Choroid plexus epithelial cell (primary cell): ENCODE measurements at places on chromosomes 16 and 17.

- DNase-seq = no peak
Observed at GRCh38 chr17:81193470-81194224, 27.6 kb upstream of the AATK start.

GRCh38 chr16:27756206-27756970, 206.4 kb downstream of the KATNIP start:
- no peak for DNase-seq

- no peak for DNase-seq
Observed at GRCh38 chr17:9941305-9941704, 36.2 kb upstream of the RCVRN start.

- DNase-seq = no peak
Observed at GRCh38 chr17:39607057-39607850, 466 bp downstream of the NEUROD2 start.

DNA sequence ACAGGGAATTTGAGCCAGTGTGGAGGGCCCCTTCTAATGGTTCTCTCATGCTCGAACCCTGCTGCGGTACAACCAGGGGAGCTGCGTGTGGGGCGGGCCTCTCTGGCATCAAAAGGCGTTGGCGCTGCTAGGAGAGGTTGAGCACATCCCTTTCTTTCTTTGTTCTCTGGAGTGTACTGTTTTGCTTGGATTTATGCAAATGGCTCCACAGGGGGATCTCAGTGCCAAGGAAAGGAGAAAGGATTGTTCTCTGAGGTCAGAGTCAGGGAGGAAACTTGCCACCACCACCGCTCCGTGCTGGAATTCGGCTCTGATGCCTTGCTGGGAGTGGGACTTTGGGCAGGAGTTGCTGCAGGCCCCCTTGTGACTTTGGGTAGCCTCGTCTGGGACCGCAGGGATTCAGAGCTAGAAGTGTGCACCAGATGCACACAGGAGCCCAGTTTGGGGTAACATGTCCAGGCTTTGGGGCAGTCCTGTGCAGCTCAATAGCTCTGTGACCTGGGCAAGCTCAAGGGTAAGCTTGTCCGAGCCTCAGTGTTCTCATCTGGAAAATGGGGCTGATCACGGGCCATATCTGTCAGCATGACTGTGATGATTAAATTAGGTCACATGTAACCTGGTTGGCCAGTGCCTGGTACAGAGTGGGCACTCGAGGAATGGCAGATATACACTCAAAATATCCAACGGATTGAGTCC, 353.0 kb upstream of the EEF2KMT start:
- no peak for DNase-seq

DNA sequence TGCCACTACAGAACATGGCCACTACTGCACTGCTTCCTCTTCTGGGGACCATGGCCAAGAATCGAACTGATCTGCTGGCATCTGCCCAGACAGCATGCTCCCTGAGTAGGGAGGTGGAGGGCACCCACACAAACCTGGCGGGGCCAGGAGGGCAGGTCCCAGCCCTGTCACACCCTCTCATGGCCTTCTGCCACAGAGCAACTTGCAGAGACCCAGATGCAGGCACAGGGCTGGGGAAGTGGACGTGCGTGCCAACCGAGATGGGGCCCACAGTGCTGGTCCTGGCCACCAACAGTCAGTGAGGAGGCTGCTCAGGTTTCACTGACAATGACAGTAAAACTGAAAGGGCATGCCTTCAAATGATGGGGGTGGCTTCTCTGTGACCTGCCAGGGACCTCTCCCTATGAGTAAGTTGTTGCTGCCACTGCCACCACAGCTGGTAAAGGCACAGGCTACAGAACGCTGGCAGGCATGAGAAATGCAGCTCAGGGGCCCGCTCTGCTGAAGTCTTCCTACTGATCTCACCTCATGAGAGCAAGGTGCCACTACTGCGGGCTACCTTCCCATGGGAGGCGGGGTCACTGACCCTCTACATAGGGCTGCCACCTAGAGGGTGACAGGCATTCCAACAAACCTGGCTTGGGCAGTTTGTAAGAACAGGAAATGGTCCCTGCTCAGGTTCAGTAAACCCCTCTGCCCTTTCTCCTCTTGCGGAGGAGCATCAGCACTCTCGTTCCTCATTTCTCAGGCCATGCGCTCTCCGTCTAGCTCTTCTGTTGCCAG, 15.5 kb downstream of the HIC1 start:
- DNase-seq = no peak

- DNase-seq = no peak
Observed at GRCh38 chr17:81491761-81492160, 20.8 kb downstream of the ACTG1 start.

DNA sequence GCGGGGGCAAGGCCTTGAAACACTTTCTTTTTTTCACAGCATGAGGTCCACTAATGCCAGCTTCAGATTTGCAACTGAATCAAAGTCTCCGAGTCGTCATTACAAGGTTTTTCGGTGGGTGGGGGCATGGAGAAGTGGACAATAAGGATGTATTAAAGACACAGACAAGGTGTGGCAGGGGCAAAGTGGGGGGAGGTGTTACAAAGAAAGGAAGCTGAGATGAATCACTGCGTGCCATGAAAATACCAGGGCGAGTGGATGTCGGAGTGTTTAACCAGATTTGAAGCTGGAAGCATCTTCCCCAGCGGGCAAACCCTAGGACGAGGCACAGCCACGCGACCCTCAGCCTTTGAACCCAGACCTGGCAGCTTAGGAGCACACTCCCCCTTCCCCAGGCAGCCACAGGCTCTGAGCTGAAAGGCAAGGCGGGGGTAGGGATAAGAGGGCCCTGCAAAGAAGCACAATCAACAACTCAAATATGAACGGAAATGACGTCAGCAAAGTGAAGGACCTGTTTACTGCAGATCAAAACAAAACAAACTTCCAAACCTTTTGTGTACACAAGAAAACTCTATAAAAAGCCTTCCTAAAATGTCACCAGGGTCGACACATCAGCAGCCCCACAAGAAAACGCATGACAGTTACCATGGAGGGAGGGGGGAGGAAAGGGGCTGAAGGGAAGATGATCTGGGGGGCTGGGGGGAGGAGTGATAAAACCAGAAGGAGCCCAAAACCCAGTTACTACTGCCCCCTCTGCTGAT, 5.6 kb upstream of the ZFHX3 start:
- DNase-seq = peak; percentile 78

GRCh38 chr17:71521724-71522123, 599.1 kb upstream of the SOX9 start:
- DNase-seq = no peak

GRCh38 chr16:75319513-75320411, 68.3 kb upstream of the BCAR1 start:
- peak; percentile 96 for DNase-seq

- no peak for DNase-seq
Observed at GRCh38 chr16:146646-147045, 5.8 kb upstream of the HBZ start.

- DNase-seq = no peak
Observed at GRCh38 chr16:49012961-49013726, 268.5 kb downstream of the CBLN1 start.

DNA sequence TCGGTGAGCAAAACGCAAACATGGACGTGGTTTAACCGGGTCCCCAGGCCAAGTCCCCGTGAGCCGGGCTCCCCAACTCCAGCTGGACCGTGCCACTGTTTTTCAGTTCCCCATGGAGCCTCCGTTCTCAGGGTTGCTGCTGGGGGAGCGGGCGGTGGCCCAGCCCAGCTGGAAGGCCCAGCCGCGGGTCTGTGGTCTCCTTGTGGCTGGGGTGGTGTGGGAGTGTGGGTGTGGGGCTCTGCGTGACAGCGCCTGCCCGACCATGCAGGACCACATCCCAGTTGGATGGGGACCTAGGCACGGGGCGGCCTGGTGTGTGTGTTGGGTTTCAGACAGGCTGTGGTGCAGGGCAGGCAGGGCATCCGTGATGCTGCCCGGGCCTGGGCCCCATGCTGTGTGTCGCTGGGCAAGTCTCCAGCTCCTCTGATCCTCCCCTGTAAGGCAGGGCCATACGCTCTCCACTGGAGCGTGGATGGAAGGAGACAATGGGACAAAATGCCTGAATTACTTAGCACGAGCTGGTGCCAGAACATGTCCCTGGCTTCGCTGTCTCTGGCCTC, 40.3 kb downstream of the COX4I1 start:
- no peak for DNase-seq

GRCh38 chr17:10088444-10088843, 110.0 kb downstream of the GAS7 start:
- no peak for DNase-seq

- DNase-seq = peak; percentile 85
Observed at GRCh38 chr16:66188917-66189725, 177.4 kb upstream of the CDH5 start.
